CD8-positive, alpha-beta memory T cell (primary cell): ENCODE measurements at places on chromosomes 2 and 18.

DNA sequence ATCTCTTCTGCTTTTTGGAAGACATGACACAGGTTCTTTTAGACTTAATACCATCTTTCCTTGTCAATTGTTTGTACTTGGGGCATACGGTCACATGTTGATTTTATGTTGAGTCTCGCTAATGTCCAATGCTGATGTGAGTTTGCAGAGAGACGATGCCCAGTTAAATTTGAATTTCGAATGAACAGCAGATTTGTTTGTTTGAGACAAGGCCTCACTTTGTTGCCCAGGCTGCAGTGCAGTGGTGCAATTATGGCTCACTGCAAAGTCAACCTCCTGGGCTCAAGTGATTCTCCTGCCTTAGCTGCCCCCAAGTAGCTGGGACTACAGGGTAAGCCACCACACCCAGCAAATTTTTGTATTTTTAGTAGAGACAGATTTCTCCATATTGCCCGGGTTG lies 473.5 kb downstream of the RIT2 start:
- no peak for DNase-seq
- no peak overlapping the region for H3K27ac ChIP-seq
- no peaks in the 10 kb centered on the region for H3K27me3 ChIP-seq
- H3K4me3 ChIP-seq = no peak overlapping the region

DNA sequence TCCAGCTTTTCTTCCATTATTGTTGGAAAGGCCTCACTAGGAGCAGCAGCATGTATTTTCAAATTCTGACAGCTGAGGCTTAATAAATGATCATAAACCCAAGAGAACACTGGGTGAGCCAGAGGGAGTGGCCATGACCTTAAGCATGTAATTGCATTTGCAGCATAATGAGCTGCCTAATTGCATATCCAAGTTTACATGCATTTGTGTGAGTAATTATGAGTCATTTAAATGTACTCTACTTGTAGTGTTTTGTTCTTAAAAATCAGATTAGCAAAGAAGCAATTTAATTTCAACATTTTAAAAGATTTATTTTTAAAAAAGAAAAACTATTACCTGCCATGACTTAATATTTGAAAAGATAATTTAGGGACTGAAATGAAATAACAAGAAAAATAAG lies 74.8 kb downstream of the NOL10 start:
- no peak overlapping the region for H3K27ac ChIP-seq
- no peak for DNase-seq
- no peak overlapping the region for H3K4me3 ChIP-seq
- no peaks in the 10 kb centered on the region for H3K4me1 ChIP-seq
- no peaks in the 10 kb centered on the region for H3K36me3 ChIP-seq

- no peak overlapping the region for H3K4me3 ChIP-seq
- no peaks in the 10 kb centered on the region for H3K27me3 ChIP-seq
- no peak for DNase-seq
- H3K36me3 ChIP-seq = no peaks in the 10 kb centered on the region
Measured at GRCh38 chr2:7880566-7880965, 801.3 kb upstream of the ID2 start.

GRCh38 chr2:9693646-9694045 lies 62.8 kb upstream of the YWHAQ start:
- DNase-seq = no peak
- no peak overlapping the region for H3K4me3 ChIP-seq

GRCh38 chr2:53312721-53313120 lies 454.9 kb upstream of the CHAC2 start:
- H3K36me3 ChIP-seq = no peaks in the 10 kb centered on the region
- H3K27me3 ChIP-seq = no peaks in the 10 kb centered on the region
- H3K4me1 ChIP-seq = no peaks in the 10 kb centered on the region
- no peak for DNase-seq
